ENCODE measurements at places on chromosomes 7 and 10.
A peak's percentile ranks its signal among the peaks of the same experiment; 100 is the strongest.

- no peak for DNase-seq
Measured at GRCh38 chr10:63703113-63703670, 182.0 kb downstream of the REEP3 start.

DNA sequence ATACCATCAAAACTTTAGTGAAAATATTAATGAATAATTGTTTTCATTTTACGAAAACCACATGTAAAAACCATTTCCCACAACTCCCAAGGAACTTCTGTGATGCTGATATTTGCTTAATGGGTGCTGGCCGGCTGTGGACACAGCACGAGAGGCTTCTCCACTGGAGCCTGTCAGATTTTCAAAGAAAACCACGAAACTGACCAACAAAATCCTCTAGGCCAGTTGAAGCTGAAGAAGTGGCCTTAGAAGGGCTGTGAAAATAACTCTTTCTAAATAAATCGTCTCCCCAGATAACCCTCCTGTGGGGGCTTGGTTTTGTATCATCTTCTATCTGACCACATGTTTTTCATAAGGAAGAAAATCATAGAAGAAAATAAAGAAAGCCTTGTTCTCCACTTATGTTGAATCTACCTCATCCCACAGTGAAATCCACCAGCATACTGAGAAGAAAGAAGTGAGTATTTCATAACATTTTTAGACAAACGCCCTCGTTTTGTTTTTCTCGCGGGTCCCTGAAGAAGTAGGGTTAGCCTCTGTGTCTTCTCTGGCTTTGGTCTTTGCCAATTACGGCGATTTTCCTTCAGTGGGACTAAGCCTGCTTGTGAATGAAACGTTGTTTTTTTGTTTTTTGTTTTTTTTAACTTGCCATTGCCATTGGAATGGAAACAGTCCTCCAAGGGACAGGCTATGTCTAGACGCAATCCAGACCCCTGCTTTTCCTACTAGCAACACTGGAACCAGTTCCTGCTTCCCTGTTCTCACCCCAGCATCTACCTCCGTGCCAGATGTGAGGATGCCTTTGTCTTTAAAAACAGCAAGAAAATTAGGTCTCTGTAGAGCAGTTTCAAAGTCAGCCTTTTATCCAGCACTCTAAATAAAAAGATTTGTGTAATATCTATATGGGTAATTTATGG is 123.9 kb downstream of the ADAM12 start:
- no peak for DNase-seq

DNA sequence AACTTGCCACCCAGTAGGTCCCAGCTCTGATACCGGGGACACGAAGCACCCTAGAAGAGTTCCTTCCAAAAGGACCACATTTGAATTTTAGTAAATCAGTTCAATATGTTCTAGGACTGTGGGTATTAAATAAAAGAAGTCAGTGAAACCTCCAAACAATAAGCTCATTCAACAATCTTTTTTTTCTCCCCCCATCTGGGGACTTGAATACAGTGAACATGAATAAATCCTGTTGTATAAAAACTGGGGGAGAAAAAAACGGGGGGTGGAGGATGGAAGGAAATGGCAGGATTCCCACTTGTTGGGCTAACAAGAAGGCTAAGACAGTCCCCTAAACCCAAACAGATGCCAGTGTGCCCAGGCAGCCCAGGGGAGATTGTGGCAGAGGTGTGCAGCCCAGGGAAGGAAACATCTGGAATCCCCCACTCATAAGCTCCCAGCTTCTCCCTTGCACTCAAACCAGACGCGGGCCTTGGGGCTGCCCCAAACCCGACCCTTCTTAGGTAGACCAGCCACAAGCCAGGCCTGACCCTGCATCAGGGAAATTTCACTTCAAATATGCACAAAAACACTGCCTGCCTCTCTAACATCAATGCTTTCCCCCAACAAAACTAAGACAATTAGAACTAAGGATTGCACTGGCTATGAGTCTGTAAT is 8.8 kb downstream of the AFAP1L2 start:
- no peak for DNase-seq

DNA sequence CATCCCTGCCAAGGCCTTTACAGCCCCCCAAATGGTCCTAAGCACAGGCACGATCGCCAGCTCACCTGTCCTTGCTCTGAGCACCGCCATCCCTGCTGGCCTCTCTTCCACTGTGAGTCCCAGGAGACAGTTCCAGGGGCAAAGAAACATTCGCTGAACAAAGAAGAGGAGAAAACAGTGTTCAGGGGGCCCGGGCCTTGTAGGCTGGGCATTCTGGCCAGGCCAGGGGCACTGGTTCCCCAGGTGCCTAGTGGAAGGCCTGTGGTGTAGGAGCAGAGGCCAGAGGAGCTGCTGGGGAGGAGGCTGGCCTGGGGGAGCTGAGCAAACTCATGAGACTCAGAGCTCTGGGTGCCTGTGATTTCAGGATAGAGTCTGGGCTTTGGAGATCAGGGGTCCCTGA is 22.6 kb downstream of the AQP1 start:
- DNase-seq: no peak

GRCh38 chr7:52410032-52410431 is 625.4 kb upstream of the POM121L12 start:
- DNase-seq: no peak

DNA sequence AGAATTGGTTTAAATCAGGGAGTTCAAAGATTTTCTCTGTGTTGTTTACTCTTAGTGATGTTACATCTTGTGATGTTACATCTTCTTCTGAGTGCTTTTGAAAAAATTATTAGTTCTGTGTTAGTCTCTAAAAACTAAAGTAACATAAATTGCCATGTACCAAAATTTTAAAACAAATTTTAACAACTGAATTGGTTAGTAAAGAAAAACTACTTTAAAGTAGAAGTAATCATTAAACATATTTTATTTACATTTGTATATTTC is 5.2 kb upstream of the IGF2BP3 start:
- DNase-seq: no peak

DNA sequence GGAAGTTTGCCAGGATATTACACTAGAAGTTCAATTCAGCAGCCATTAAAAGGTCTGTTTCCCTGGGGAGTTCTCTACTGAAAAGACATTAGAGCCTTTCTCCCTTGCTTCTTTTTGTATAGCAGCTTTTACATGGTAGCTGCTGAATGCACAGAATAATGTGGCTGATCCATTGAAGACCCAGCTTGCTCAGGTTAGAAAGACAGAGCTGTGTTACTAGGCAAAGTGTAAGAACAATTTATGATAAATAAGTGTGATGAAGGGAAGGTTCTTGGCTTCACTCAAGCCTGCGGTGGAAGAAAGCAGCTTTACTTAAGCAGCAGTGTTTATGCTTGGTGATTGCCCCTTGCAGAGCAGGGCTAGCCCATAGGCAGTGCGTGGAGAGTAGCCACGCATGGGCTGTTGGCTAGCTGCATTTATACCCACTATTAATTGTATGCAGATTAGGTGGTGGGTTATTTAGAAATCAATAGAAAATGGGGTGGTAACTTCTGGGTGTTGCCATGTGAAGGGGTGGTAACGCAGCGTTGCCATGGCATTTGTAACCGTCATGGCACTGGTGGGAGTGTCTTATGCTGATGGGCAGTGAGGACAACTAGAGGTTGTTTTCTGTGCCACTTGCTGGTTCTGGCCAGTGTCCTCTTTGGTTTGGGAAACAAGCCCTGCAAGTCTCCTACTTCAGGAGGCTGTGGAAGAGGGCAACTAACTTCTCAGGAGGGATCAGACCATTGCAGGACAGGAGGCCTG is 942.9 kb downstream of the NRG3 start:
- DNase-seq: no peak

DNA sequence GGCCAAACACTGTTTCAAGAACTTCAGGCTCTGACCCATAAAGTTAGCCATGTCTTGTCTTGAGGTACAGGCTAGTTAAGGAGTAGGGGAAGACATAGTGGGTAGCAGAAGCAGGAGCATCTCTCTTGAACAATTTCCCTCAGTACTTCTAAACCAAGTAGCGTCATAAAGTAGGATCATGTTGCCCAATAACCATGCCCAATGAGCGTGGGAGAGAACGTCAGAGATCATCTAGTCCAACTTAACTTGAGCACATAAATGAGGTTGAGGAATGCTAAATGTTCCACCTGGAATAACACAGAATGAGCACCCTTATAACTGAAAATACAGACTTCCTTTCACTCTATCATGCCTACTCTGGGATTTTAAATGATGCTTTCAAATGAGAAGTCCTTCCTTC is 134.9 kb downstream of the AOAH start:
- no peak for DNase-seq

GRCh38 chr7:108415821-108416536 is 40.3 kb downstream of the NRCAM start:
- DNase-seq: peak; percentile 29

- DNase-seq: no peak
Measured at GRCh38 chr7:43509906-43510305, 73.0 kb upstream of the STK17A start.

DNA sequence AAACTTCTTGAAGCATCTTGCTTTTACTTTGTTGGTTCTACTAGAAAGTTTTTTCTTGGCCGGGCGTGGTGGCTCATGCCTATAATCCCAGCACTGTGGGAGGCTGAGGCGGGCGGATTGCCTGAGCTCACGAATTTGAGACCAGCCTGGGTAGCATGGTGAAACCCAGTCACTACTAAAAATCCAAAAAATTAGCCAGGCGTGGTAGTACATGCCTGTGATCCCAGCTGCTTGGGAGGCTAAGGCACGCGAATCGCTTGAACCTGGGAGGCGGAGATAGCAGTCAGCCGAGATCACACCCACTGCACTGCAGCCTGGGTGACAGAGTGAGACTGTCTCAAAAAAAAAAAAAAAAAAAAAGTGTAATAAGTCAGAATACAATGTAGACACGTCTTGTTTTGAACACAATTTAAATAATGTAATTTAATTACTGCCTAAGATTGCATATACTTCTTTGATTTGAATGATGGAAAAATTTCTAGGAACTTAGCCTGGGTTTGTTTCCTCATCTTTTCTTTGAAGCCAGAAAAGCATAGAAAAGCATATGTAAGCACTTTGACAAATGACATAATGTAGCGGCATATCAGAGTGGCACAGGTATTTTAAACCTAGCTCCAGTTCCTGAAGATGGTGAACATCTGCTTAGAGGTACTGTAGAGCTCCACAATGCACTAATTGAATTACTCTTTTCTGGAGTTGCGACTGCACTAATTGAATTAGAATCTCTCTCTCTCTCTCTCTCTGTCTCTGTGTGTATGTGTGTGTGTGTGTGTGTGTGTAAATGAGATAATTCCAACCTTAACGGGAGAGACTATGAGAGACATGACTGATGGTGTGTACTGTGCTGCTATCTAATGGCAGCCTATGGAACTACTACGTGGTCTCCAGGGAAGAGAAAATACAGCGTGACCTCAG is 87.8 kb downstream of the BTRC start:
- peak; percentile 12 for DNase-seq

GRCh38 chr10:43440463-43441134 is 3.7 kb downstream of the ZNF487 start:
- no peak for DNase-seq

DNA sequence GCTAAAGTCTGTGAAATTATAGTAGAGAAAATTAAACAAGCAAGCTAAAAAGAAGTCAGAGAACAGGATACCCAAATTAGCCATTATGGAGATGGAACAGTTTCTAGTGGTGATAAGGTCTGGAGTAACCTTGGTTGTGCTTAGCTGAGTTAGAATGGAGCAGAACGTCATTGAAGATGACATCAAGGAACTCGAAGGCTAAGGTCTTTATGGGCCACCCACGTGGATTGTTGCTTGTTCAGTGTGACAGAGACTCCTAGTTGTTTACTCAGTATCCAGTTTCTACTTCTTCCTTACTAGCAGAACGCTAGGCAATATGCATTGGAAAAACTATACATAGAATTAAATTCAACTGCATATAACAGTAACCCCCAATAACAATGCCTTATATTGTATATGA is 39.7 kb downstream of the AHCYL2 start:
- DNase-seq: no peak

- DNase-seq: no peak
Measured at GRCh38 chr7:47188653-47189315, 393.1 kb downstream of the TNS3 start.

- no peak for DNase-seq
Measured at GRCh38 chr10:50516171-50516570, 107.6 kb downstream of the SGMS1 start.

All from stimulated activated CD4-positive, alpha-beta T cell treated with anti-CD3 and anti-CD28 coated beads, Interleukin-15, amount 100 ng/mL, for 24 hours (primary cell).